Inflammatory macrophage treated with lipopolysaccharide for 1 hour (primary cell): ENCODE measurements at places on chromosomes 4 and X.
A peak's percentile ranks its signal among the peaks of the same experiment; 100 is the strongest.

DNA sequence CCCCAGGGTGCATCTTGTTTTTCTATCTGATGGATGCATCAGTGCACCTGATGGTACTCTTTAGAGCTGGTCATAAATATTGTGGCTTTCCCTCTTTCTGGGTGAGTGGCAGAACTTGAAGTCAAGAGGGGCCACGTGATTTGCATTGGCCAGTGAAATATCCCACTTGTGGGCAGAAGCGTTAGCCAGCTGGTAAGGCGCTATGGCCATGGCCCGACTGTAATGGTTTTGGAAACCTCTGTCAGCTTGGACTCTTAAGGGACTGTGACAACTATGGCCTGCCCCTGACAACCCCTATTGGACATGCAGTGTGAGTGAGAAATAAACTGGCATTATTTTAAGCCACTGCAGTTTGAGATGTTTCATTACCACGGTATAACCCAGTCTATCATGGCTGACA lies 72.8 kb downstream of the SEL1L3 start:
- no peak for DNase-seq

- DNase-seq = no peak
Observed at GRCh38 chr4:159719531-159719930, 616.7 kb downstream of the RAPGEF2 start.

DNA sequence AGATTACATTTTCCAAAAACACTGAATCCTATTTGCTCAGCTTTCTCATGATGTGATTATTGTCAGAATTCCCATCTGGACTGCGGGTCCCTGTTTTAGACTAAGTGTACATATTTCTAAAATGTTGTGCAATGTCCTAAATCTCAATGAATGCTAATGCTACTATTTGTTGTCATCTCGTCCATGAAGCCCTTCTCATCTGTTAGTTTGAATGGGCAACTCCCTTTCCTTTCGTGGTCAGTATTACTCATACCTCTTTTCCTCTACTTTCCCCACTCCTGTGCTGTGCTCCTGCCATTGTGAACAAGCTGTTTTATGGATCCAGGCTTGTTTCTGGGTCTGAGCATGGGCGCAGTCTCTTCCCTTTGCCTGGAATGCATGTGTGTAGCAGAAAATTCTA lies 91.0 kb downstream of the MID1 start:
- no peak for DNase-seq

GRCh38 chrX:11525685-11526084 lies 140.0 kb downstream of the ARHGAP6 start:
- no peak for DNase-seq

- peak; percentile 6 for DNase-seq
Observed at GRCh38 chrX:97021680-97022079, 138.0 kb downstream of the RPA4 start.

- peak; percentile 80 for DNase-seq
Observed at GRCh38 chr4:152815078-152815477, 35.3 kb downstream of the ARFIP1 start.
